NCI-H510A treated with DMSO at 0.1 percent for 48 hours (cell line): ENCODE measurements at places on chromosomes 5 and 9.

DNA sequence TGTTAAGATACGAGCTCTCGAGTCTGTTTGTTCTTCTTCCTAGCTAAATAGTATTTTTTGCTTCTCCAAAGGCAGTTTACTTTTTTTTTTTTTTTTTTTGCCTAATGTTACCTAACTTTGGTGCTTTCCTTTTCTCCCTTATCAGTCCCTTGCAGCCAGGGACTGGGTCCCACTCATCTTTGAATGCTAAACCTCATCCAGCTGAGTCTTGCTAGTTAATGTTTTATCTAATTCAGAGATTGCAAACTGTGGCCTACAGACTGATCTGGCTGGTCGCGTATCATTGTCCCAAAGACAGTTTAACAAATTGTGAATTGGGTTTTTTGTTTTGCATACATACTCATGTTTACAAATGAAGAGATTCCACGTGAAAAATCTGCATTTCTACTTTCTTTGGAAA is 95.7 kb upstream of the EFNA5 start:
- no peak for DNase-seq

DNA sequence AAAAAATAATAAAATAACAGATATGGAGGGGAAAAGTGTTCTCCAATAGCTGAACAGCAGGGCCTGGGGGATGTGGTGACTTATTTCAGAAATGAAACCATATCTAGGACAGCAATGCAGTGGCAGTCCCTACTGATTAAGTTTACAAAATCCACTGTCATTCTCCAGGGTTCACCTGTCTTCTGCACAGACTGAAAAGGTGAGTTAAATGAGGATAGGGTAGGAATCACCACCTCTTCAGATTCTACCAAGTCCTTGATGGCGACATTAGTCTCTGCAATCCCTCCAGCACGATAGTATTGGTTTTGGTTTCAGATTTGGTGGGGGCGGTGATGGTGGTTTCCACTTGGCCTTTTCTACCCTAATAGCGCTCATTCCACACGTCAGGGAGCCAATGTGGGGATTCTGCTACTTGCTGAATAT is 32.3 kb upstream of the NPM1 start:
- no peak for DNase-seq

DNA sequence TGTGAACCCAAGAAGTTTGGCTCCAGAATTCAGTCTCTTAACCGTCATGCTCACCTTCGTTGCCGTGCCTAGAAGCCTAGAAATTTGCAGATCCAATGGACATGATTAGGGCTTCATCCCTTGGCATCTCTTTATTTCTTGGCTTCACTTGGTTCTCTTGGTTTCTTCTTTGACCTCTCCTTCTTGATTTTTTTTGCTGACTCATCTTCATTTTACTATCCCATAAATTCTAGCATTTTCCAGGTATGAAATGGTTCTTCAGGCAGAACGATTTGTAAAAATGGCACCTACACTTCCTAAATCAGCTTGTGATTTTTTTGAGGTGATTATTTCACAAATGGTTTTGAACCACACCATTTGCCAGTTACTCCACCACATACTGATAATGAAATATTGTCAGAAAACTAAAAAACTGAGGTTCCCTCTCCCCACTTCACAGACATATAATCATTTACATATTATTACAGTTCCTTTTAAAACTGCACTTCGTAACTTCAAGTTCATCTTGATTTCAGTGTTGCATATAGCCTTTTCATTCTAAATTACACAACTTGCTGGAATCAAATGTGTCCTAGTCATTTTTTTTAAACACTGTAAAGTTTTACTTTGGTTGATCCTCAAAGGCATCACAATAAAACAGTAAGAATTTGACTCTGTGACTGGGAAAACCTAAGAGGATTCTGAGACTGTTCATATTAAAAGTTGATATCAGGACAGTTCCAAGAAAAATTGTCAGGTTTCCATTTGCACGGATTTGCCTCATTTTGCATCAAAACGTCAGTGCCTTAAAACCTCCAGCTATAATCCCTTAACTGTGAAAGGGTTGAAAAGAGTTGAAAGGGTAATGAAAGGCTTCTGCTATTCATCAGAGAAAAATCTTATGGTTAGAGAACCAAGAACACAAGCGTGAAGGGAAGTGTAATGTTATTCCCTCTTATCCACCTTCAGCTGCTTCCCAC is 8.9 kb upstream of the NREP start:
- no peak for DNase-seq

GRCh38 chr5:147911427-147911826 is 5.1 kb upstream of the C5orf46 start:
- no peak for DNase-seq

DNA sequence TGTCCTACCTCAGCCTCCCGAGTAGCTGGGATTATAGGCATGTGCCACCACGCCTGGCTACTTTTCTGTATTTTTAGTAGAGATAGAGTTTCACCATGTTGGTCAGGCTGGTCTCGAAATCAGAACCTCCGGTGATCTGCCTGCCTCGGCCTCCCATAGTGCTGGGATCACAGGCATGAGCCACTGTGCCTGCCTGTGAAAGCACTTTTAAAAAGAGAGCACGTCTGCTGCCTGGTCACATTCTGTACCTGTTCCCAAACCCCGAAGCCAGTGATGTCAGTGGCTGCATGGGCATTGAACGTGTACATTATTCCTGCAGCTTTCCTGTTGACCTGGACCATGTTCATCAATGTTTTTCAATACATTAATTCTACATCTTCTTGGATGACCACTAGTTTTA is 35.1 kb upstream of the SIMC1 start:
- no peak for DNase-seq

- no peak for DNase-seq
Observed at GRCh38 chr5:180380856-180381255, 27.7 kb upstream of the GFPT2 start.

GRCh38 chr5:142206801-142207200 is 98.2 kb downstream of the NDFIP1 start:
- DNase-seq = no peak

DNA sequence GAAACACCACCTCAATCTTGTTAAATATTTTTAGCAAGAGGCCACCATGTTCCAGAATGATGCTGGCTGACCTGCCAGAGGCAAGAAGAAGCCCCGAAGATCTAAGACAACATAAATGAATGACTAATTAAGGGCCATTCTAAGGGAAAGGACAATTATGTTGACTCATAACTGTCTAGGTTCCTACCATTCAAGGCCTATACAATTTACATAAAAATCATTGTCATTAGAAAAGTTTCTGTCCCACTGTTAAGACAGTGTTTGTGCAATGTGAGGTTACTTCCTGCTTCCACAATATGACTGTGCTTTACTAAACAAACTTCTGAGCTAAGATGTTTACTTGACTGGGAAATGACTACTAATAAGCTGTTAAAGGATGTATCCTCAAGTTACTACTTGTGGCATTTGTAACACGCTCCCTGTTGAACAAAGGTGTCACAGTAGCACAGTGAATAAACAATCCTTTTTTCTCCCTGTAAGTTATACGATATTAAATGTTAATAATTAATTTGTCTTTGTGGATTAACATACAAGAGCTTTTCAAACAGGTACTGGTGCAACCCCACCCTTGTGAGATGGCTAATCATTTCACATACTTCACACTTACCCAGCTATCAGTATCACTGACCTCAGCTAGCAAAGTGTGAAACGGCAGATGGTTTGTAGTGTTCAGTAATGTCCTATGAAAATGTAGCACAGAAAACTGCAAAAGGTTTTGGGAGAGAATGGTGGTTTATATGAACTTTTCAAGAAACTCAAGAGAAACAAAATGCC is 195.8 kb downstream of the EFNA5 start:
- no peak for DNase-seq

GRCh38 chr5:179199246-179199645 is 139.1 kb downstream of the ZNF354C start:
- no peak for DNase-seq

GRCh38 chr5:57499262-57500050 is 16.8 kb upstream of the ACTBL2 start:
- DNase-seq = peak; percentile 10

- no peak for DNase-seq
Observed at GRCh38 chr5:176863041-176863764, 35.9 kb downstream of the HK3 start.

GRCh38 chr5:109939116-109939682 is 249.5 kb downstream of the MAN2A1 start:
- DNase-seq = no peak

DNA sequence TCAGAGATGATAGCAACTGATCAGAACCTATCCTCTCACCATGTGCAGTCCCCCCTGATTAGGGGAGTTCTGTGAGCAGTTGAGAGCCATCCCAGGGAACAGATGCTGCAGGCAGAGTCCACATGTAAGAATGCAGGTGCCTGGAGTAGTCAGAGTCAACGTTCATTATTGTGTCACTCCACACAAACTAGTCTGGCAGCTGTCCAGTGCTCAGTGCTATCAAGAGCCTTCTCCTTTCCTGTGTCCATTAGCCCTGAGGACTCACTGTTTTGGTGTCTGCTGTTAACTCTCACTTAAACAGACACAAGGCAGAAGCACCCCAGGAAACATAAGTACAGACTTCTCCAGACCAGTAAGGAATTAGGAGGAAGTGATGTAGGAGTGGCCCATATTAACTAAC is 2.5 kb downstream of the SH3TC2 start:
- peak; percentile 47 for DNase-seq

GRCh38 chr5:140875085-140876065 is at the start of gene PCDHA12:
Gene PCDHA12, plus strand, starts transcription at chr5:140875308. Its CDS starts 165 bp downstream, at chr5:140875473.
- DNase-seq = peak; percentile 31

GRCh38 chr9:115193777-115194176 is 75.8 kb upstream of the TNC start:
- DNase-seq = no peak

- no peak for DNase-seq
Observed at GRCh38 chr5:42492974-42493373, 69.7 kb downstream of the GHR start.

DNA sequence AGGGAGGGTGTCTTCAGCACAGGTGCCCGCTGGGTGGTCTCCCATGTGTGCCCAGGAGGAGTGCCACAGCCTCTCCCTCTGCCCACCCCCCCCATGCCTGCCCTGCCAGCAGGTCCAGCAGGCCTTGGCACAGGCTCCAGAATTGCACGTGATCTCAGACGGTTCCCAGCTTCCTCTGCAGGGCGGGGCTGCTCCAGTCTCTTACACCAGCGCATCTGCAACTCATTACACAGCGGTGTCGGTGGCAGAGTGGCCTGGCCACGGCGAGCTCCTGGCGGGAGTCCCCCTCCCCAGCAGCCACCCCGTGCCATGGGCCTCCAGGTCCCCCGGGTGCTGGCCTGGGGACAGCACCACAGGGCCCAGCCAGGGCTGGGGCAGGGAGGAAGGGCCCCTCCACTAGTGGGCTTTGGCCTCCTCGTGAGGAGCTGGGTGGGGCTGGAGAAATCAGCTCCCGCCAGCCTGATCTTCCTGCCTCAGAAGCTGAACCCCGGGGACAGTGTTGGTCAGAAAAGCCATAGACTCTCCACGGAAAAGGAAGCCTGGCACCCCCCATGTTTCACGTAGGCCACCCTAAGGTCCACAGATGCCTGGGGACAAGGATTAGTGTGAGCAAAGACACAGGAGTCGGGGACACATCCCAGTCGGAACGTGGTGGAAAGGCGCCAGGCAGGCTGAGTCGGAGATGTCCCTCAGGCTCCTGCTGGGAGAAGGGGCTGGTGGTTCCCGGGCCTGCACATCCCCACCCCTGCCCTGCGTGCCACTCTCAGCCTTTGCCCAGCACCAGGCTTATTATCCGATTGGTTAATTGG is 40.2 kb downstream of the RXRA start:
- DNase-seq = peak; percentile 39

DNA sequence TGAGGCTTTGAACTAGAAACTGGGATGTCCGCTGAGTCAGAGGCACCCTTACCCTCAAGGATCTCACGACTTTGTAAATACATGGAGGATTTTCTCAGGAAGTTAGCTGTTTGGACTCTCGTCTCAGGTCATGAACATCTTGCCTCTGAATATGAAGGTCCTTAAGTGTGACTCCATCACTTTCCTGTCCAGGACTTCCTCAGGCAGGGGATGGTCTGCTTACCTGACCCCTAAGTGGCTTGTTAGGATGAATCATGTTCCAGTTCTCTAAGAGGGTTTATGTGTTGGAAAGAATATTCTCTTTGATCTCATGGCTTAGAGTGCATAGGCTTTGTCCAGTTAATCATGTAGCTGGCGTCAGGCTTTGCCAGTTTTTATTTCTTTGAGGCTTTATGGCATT is 511.7 kb upstream of the KLF4 start:
- DNase-seq = no peak

DNA sequence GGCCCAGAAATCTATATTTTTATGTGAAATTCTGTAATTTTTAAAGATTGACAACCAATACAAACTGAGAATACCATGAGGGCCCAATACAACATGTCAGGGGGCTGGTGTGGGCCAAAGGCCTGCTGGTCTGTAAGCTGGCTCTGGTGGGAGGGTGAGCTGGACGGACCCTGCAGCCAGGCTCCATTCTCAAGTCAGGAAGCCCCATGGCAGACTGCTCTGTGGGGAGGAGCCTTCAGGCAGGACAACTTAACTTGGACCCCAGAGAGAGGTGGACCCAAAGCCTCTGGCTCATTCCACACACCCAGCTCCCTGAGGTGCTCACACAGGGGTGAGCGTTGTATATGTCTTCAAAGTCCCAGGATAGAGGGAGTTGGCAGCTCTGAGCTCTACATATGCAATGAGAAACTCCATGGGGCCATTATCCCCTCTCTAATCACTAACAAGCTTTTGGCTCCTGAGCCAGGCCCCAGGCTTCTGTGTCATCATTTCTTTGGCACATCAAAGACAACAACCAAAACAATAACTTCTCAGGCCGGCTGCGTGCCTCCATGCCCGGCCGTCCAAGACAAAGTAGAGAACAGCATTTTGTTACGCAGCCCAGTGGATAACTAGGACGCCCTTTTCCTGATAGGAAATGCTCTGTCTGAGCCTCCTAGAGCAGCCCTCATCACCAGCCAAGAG is 6.4 kb downstream of the SEPTIN8 start:
- DNase-seq = no peak

- DNase-seq = no peak
Observed at GRCh38 chr9:116589392-116590354, 97.4 kb upstream of the TRIM32 start.

DNA sequence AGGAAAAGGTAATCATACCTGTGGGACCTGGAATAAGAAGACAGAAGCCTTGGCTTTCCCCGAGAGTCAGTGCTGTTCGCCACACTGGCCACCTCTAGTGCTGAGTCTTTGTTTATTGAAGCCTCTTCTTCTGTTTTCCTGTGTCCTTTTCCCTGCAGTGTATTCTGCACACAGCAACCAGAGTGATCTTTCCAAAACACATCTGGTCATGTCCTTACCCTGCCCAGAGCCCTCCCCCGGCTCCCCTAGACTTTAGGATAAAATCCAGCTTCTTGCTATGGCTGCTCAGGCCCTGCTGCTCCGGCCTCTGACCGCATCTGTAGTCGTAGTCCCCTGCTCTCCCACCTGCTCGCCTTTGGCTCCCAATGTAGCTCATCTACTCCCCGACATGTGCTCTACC is 28.3 kb downstream of the GALNT10 start:
- DNase-seq = no peak
